Stimulated activated CD8-positive, alpha-beta memory T cell treated with anti-CD3 and anti-CD28 coated beads, Interleukin-7, amount 100 ng/mL, for 4 hours (primary cell): ENCODE measurements at places on chromosomes 11 and 22.

- DNase-seq: no peak
Measured at GRCh38 chr11:108804511-108804910, 139.6 kb downstream of the DDX10 start.

DNA sequence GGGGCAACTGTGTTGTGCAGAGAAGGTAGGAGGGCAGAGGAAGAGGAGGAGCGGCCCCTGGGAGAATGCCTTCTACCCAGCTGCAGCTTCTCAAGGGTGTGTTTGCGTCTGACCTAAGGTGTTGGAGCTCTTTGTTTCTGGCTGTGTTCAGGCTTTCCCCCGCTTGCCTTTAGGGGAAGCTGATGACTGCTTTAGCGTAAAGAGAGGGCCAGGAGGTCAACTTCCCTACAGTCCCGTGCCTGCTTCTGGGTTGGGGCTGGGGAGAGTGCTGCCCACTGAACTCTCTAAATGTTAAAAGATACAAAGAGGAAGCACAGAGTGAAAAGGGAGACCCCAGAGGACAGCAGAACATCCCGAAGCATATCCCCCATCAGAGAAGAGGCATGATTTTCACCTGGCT is 99.2 kb downstream of the PTPRJ start:
- DNase-seq: no peak

- no peak for DNase-seq
Measured at GRCh38 chr11:79667380-79667779, 226.6 kb upstream of the TENM4 start.

GRCh38 chr22:17239156-17239701 is 20.0 kb upstream of the ADA2 start:
- DNase-seq: no peak

- no peak for DNase-seq
Measured at GRCh38 chr22:47452184-47452583, 689.7 kb downstream of the TBC1D22A start.

DNA sequence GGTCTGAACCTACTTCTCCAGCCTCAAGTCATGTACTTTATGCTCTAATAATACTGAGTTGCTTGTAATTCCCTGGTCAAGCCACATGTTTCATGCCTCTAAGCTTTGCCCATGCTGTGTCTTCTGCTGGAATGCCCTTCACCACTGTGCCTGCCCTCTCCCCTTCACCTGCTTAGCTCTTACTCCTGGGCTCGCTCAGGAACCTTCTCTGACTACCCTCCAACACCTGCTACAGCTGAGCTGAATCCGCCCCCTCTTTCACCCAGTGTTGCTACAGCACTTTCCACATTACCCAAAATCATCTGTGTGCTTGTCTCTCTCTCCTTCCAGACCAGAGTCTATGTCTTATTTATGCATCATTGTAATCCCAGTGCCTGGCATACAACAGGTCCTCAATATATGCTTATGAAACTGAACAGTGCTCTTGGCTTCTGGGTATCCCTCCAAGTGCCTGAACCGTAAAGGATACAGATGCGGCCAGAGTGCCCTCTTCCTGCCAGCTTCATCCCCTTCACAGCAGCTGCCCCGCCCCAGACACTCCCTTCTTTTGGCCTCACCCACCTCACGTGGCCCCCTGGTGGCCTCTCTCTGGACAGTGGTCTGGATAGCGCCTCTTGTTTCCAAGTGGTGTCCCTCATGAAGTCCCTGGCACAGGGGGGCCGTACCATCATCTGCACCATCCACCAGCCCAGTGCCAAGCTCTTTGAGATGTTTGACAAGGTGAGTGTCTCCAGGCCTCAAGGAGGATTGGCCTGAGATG is 7.1 kb downstream of the ABCG4 start:
- no peak for DNase-seq

- no peak for DNase-seq
Measured at GRCh38 chr22:37544955-37545702, 15.2 kb upstream of the CDC42EP1 start.

DNA sequence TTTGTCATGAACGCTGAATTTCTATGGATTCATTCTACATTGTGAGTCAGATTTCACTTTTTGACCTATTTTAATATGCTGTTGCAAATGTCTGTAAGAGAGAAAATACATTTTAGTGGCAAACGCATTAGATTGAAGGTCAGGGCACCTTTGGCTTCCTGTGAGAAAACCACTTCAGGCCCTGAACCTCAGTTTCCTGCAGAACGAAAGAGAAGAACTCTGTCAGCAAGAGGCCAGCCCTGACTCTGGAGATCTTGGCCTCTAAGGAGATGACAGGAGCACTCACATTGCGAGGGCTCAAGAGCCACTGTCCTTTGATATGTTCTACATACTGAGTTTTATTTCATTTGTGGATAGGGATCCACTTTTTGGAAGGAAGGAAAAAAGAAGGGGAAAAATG is 83.6 kb downstream of the KCNJ1 start:
- DNase-seq: no peak

GRCh38 chr22:48530666-48531065 is 1297.0 kb downstream of the BRD1 start:
- DNase-seq: no peak

GRCh38 chr11:102347462-102348370 is 702 bp downstream of the BIRC2 start:
- no peak for DNase-seq

GRCh38 chr22:19663821-19664355 is 50.4 kb upstream of the SEPTIN5 start:
- DNase-seq: no peak

- DNase-seq: no peak
Measured at GRCh38 chr11:75543806-75544205, 18.1 kb upstream of the GDPD5 start.

- DNase-seq: no peak
Measured at GRCh38 chr11:45673441-45673840, 8.0 kb upstream of the CHST1 start.

- DNase-seq: no peak
Measured at GRCh38 chr11:93741882-93742226, 382 bp downstream of the C11orf54 start.

DNA sequence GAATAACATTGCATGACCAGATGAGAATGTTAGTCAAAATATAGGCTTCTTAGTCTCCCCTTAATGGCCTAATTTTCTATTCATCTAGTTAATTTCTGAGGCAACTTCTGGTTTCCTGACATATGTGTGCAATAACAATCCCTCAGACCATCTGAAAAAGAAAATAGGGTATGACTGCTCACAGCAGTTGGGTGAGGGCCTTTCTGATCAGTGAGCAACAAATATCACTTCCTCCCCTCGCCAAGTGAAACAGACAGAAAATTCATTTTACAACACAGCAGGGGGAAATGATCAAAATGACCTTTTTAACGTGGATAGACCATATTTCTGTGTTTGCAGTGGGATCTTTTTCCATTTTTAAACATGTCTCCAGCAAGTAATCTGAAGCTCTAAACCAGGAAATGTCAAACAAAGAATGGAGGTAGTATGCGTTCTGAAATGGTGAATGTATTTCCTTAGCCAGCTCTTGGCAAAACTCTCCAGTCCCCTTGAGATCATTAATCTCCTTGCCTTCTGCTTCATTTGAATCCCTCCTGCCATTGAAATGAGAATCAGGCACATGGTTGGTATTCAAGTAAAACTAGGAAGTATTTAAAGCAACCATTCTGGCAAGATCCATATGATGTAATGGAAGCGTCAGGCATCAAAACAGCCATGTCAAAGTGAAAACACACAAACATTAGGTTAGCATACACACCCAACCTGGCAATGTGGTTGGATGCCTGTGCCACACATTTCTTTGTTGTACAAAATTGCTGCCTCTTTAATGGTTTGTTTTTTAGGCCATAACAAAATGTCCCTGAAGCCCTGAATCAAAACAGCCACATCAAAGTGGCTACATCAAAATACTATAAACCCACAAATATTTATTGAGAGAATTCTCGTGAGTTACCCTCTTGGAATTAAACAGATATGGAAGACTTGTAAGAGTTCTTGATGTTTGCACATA is 100.1 kb downstream of the SLC1A2 start:
- no peak for DNase-seq

DNA sequence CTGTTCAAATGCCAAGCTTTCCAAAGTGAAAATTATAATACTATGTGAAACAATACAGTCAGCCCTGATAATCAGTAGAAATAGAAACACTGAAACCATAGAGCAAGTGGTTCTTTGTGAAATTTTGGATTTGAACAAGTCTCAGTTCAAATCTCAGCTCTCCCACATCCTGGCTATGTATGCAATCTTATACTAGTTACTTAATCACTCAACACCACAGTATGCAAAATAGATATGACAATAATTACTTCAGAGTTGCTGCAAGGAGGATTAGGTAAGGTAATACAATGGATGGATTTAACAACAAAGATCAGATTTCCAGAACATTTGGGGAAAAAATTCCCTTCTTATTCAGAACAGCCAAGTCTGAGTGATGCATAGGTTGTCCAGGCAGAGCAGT is 851.8 kb upstream of the CCDC90B start:
- DNase-seq: no peak

GRCh38 chr11:4962816-4963215 is 7.3 kb upstream of the OR51A2 start:
- no peak for DNase-seq

DNA sequence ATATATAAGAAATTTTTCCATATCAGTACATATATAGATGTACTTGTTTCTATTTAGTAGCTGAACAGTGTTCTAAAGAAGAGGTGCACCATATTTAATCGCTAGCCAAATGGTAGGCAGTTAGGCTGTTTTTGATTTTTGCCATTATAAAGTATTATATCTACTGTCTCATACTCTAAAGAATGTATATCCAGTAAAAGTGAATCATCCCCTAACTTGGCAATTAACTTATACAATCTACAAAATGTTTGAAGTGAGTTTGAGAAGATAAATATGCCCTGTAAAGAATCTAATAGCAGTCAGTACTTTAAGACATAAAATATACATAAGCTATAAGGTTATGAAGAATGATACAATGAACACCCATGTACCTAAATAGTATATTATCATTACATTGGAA is 291.5 kb downstream of the SWAP70 start:
- no peak for DNase-seq

- DNase-seq: no peak
Measured at GRCh38 chr22:21643533-21644357, 1.6 kb downstream of the SDF2L1 start.

DNA sequence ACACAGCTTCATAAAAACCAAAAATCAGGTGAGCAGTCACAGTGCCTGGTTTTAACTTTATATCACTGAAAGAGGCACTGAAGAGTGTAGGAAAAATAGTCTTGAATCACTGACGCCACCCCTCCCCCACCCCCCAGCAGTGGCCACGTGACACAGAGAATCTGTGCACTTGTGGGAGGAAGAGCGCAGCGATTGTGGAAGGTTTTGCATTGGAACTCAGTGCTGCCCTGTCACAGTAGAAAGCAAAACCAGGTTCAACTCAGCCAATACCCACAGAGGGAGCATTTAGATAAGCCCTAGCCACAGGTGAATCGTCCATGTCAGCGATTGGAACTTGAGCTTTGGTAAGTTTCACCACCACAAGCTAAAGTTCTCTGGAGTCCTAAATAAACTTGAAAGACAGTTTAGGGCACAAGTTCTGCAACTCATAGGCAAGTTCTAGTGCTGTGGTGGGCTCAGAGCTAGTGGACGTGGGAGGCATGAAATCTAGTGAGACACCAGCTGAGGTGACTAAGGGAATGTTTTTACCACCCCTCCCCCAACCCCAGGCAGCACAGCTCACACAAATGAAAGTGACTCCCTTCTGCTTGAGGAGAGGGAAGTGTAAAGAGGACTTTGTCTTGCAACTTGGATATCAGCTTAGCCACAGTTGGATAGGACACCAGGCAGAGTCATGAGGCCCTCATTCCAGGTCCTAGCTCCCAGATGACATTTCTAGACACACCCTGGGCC is 13.3 kb downstream of the OR52B2 start:
- no peak for DNase-seq

- DNase-seq: no peak
Measured at GRCh38 chr22:19471572-19471971, 7.4 kb downstream of the UFD1 start.

GRCh38 chr11:131691181-131692041 is 321.0 kb downstream of the NTM start:
- DNase-seq: no peak
